Activated naive CD8-positive, alpha-beta T cell treated with anti-CD3 and anti-CD28 coated beads for 36 hours (primary cell): ENCODE measurements at places on chromosomes 12 and 14.

- DNase-seq = no peak
Observed at GRCh38 chr12:77549383-77550128, 281.1 kb upstream of the NAV3 start.

DNA sequence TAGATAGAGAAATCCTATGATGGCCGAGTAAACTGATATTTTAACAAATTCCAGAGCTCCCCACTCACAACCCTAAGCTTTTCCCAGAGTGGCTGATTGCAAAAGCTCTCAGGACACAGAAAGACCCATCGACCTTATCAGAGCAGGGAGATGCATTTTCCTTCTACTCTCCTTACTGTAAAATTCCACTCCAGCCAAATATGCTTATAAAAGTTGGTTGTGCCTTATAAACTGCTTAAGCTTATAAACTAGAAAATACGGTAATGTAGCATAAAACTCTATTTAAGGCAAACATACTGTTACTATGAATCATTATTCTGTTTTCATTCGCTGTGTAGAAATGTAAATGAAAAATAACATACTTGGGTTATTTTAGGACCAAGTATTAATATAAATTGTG is 41.6 kb upstream of the TRHDE start:
- DNase-seq = no peak

DNA sequence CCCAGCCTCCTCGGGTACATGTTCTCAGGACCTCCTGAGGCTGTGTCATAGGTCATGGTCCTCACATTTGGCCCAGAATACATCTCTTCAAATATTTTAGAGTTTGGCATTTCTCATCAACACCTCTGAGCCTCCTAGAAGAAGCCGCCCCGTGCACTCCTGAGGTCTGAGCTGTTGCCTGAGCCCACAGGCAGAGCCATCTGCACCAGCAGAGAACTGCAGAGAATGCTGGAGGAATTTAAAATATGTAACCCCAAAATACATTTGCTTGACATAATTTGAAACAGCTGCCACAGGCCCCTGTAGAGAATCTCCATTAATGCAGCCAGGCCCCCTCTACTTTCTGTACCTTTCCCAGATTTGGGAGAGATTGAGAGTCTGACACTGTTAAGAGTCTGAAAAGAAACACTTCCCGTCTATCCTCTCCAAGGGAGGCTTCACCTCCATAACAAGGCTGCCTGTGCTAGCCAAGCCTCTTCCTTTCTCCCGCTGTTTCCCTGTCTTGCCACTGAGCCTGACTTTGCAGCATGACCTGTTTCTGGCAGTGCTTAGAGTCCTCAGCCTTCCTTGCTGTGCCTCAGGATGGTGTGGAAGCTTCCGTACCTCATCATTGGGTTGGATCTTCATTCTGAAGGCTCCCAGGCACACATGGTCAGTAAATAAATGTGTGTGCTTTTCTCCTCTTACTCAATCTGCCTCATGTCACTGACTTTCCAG is 95.4 kb upstream of the SFSWAP start:
- no peak for DNase-seq

DNA sequence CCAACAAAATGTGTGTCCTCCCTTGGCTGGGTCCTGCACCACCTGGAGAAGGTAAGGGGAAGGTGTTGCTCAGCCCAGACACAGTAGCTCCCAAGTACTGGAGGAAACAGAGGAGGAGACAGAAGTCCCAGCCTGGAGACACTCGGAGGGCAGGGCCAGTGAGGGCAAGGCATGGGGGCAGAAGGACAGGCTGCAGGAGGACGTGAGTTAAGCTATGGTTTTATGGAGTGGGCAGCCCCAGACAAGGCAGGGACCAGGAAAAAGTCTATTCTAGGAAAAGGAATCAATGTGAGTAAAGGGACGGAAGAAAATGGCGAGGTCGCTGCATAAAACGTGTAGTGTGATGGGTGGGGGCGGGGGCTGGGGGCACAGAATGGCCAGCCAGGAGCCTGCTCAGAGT is 210.1 kb upstream of the DIO3 start:
- no peak for DNase-seq

DNA sequence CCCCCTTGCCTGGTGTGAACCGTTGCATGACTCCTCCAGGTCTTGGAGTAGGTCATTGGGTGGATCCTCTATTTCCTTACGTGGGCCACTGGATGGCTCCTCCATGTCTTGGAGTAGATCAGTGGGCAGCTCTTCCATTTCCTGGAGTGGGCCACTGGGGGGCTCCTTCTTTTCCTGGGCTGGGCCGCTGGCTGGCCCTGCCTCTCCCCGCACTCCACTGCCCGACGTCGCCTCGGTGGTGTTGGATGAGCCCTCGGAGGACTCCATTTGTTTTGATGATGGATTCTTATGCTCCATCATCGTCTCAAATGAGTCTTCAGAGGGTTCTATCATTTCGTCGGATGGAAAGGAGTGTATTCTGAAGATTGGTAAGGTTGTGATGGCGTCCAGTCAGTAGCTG is 19.1 kb downstream of the RTL1 start:
- no peak for DNase-seq

DNA sequence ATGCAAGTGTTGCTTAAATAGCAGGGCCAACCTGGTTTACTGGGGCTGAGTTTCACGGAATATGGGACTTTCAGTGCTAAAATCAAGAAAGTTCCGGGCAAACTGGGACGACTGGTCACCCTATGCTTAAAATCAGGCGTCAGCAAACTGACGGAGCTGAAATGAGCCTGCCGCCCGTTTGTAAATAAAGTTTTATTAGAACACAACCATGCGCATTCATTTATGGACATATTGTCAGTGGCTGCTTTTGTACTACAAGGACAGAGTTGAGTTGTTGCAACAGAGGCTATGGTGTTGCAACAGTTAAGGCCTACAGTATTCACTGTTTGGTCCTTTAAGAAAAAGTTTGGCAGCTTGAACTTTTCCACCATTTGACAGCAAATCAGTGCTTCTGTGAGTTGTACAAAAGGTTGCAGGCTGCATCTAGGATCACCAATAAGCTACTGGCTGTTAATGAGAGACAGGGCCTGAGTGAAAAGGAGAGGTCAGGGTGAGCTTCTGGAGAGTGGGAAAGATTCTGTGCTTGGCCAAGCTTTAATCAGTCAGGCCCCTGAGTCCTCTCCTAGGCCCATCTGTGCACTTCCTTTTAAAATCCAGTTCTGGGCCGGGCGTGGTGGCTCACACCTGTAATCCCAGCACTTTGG is 13.3 kb downstream of the SELPLG start:
- no peak for DNase-seq

DNA sequence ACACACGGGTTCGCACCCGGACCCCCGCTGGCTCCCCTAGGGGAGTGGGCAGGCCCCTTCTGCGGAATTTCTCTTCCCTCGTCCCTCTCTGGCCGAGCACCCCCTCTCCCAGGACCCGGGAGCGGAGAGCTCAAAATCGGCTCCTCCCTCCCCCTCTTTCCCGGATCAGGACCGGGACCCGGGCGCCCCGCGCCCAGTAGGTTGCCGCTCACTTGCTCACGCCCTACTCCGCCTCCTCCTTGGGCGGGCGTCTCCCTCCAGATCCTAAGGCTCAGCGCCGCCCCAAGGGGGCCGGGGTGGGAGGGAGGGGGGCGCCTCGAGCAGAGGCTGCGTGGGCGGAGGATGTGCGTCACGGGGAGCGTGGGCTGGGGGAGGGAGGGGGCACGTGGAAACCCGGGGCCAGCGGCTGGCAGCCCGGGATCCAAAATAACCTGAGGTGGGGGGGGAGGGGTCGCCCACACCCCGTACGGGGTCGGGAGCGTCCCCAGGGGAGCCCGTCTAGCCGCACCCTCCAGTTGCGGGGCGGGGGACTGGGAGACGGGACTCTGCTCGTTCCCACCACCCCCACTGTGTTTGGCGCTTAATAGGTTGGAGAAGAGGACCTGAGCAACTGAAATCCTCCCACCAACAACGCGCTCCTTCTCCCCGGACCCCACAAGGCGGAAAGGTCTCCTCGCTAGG is 1.8 kb upstream of the NAB2 start:
- peak; percentile 91 for DNase-seq

GRCh38 chr14:59055439-59056045 is 132.9 kb upstream of the DAAM1 start:
- no peak for DNase-seq

- DNase-seq = no peak
Observed at GRCh38 chr14:91140672-91141071, 26.8 kb downstream of the DGLUCY start.

DNA sequence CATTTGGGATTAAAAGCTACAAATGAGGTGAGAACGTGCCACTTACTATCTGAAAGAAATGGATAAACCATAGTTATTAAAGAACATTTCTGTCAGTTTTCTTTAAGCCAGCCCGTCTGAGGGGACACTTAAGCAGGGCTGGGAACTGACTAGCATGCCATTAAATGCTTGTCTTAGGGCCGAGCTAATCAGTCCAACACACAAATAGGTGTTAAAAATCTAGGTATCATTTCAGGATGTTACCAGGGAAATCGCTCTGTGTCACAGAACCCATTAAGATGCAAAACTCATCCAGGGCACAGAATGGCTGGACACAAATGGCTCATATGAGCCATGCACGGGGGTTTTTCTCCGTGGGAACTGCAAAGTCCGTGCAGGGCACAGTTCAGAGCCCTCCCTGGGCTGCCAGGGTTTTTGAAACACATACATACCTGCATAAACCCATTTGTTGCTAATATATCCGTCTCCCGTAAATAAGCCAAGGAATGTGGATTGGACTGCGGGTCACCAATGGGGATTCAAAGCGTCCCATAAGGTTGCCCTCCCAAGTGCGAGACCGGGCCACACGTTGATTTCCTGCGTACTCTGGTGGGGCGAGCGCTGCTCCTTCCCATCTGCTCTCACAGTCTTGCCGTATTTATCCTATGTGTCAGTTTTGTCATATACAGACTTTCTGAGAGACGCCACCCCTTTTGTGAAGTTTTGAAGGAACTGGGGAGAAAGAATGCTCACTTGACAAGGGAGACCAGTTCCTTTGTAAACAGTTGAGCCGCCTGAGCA is 5.4 kb upstream of the GSC start:
- no peak for DNase-seq

DNA sequence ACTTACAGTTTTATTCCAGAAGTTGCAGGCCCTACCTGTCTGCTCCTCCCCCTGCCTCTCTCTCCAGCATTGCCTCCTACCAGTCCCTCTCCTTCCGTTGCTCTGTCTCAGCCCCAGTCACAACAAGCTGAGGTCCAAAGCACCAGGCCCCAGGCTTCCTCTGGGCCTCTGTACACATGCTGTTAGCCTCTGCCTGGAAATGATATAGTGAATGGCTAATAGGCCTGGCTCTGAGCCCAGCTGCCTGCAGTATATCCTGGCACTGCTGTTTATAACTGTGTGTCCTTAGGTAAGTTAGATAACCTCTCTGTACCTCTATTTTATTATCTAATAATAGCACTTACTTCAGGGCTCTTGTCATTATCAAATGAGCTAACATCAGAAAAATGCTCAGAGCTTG is 114.9 kb upstream of the PWP1 start:
- DNase-seq = no peak

- DNase-seq = no peak
Observed at GRCh38 chr14:100537446-100538350, 49.5 kb downstream of the BEGAIN start.
